ENCODE measurements at places on chromosomes 2 and 18.
A peak's percentile ranks its signal among the peaks of the same experiment; 100 is the strongest.

DNA sequence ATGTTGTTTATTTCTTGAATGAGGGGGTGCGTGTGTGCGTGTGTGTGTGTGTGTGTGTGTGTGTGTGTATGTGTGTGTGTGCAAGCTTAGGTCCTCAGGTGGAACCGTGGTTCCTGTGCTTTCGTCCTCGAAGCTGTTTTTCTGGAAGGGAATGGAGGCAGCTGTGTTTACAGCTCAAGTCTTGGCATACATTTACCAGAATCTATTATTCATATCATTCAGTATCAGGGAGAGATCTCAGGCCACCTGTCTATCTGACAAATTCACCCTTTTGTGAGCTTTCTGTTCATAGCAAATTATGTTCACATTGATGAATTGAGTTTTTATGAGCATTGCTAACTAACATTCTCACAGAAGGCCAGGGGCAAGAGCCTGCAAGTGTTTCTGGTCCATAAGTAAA is 550.4 kb downstream of the ARHGAP15 start:
- DNase-seq, result no peak

GRCh38 chr2:17495590-17495989 is 22.6 kb downstream of the RAD51AP2 start:
- no peak for DNase-seq

- no peak for DNase-seq
Observed at GRCh38 chr2:144801766-144802165, 281.8 kb upstream of the ZEB2 start.

- no peak for DNase-seq
Observed at GRCh38 chr2:160141419-160141818, 58.7 kb downstream of the ITGB6 start.

- DNase-seq, result no peak
Observed at GRCh38 chr2:181305301-181306123, 151.7 kb upstream of the ITGA4 start.

DNA sequence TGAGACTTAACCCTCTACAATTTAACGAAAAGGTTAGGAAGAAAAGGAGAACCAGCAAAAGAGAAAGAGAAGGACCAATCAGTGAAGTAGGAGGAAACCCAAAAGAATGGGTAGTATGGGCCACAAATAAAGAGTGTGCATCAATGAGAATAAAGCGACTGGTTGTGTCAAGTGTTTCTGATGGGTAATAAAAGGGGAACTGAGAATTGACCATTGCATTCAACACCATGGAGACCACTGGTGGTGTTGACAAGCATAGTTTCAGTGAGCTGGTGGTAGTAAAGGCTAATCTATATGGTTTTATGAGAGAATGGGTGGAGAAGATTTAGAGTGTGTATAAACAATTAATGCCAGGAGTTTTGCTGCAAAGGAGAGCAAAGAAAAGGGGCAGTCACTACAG is 75.4 kb downstream of the CSRNP3 start:
- DNase-seq, result no peak

DNA sequence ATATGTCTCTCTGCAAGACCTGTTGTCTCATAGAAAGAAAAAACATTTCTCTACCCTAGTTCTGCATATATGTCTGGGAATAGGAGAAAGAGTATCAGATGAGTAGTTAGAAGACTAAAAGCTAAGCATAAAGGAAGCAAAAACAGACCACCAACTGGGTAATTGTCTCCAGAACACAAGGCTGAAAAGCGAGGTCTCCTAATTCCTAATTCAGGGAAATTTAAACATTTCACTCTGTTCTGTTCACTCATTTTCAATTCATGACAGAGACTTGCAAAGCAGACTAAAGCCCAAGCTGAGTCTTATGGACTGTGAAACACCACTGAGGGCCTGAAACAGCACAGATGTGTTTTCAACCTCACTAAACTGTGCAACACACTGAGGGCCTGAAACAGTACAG is 224.4 kb upstream of the TMEM200C start:
- no peak for DNase-seq

DNA sequence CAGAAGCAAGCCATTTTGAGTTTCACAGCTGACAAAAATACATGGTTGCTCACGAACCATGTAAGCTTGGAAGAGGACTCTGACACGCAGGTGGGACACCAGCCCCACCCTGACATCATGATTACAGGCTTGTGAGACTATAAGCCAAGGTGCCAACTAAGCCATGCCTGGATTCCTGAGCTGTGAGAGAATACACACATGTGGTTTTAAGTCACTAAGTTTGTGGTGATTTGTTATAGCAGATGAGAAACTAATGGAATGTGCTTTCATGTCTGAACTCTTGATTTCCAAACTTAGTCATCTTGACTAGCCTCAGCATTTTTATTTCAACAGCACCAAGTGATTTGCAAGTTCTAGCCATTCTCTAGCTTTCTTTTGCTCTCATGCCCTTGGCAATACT is 676.1 kb upstream of the CELF4 start:
- no peak for DNase-seq

DNA sequence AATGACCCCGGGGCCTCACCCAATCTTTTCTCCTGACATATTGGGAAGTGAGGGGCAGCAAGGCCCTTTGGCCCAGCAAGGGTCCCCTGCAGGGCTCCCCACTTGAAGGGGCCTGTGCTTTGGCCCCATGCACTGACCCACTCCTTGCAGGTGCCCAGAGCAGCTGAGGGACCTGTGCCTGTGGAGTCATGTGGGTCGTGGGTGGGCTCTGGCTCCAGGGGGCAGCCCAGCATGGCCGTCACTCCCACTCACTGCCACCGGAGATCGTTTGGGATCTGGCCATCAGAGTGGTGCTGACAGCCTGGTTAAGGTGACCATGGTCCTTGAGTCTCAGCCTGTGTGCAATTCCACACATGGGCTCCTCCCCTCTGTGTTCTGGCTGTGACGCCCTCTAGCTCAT is 31.7 kb upstream of the APCDD1 start:
- DNase-seq, result no peak

- no peak for DNase-seq
Observed at GRCh38 chr18:58242968-58243367, 198.9 kb downstream of the NEDD4L start.

DNA sequence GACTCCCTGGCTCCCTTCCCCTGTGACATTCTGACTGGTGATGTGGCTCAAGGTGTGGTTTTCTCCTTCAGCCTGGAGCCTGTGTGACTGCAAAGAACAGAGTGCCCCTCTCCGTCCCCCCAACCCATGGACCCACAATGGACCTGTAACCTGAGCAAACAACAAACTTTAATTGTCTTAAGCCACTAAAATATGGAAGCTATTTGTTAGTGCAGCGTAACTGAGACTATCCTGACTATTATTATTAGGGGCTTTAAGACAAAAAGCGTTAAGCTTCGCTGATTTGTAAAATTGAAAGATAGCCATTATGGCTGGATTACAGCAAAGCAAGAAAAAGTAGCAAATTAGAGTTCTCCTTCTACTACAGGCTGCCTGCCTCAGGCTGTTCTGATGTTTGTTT is 426.9 kb downstream of the STK39 start:
- no peak for DNase-seq

DNA sequence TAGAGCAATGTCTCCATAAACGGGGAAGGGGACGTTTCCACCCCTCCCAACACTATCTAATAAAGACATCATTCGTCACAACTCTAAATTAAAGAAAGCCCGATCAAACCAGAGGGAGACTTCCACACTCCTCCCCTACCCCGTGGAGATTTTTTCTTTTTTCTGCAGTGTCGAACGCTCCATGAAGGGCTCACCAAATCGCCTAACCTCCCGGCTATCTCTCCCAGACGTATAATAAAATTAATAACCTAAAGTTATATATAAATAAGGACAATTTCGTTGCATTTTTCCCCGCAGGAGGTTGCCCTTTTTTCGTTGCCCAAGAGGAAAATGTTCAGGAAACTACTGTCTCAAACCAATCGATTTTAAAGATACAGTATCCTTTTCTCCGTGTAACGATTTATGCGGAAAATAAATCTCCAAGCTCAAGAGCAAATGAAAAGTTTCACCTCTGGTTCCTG is 2.4 kb downstream of the EVX2 start:
- no peak for DNase-seq

- no peak for DNase-seq
Observed at GRCh38 chr2:181621779-181622490, 35.0 kb downstream of the CERKL start.

DNA sequence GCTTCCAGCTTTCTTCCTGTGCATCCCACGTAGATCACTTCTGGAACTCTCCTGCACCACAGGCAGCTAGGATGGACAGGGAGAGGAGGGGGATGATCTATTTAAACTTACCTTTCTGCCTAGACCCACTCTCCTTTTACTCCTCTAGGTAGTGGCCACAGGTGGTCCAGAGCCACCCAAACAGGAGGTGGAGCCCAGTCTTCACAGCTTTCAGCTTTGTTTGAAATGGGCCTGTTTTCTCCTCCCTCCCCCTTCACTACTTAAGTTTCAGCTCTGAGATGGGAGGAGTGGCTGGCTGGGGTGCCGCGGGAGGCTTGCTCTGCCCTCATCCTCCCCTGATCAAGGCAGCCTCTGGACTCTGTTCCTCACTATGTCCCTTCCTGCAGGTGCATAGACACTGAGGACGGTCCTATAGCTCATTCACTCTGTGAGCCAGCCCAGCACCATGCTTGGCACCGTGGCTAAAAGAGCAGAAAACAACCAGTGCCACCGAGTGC is 12.6 kb upstream of the CELF4 start:
- DNase-seq, result no peak

GRCh38 chr2:158021226-158021625 is 80.5 kb upstream of the UPP2 start:
- no peak for DNase-seq

DNA sequence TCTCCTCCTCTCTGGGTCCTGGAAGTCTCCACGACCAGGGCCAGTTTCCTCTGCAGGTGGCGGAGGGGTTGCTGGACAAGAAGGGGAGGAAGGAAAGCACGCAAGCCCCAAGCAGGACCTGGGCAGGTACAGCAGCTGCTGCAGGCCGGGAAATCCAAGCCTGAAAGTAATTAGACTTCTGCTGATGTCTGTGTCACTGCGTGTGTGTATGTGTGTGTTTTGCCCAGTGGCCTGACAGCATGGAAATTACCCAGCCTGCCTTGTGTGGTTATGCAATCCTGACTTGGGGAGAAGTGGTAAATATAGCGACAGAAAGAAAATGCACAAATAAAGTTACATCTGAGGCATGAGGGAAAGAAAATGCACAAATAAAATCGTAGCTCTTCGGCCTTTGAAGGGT is 121.8 kb upstream of the ZBTB14 start:
- no peak for DNase-seq

- DNase-seq, result no peak
Observed at GRCh38 chr2:2222931-2223330, 108.1 kb downstream of the MYT1L start.

- DNase-seq, result no peak
Observed at GRCh38 chr2:234691968-234692955, 195.4 kb upstream of the ARL4C start.

GRCh38 chr2:1968209-1968987 is 224.1 kb upstream of the PXDN start:
- DNase-seq, result no peak

- DNase-seq, result no peak
Observed at GRCh38 chr2:42386682-42387081, 25.7 kb upstream of the COX7A2L start.

DNA sequence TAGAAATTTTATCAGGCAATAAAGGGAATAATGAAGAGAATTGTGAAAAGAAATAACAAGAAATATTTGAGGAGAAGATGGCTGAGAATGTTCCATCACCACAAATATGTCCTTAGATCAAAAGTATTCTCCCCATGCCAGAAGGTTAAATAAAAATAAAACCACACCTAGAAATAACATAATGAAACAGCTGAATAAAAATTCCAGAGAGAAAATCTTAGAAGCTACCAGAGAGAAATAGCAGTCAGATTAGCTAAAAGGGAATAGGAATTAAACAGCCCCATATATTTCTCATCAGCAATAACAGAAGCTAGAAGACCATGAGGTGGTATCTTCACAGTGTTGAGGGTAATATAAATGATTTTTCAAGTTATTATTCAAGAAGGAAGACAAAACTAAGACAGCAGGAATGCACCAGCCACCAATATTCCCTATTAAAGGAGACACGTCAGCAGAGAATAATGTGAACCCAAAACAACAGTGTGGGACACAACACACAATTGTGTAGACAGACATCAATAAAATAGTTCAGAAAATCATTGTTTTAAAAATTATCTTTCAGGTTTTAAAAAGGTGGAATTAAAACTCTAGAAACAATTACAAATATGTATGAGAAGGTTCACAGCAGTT is 82.0 kb upstream of the NEDD4L start:
- DNase-seq, result no peak

DNA sequence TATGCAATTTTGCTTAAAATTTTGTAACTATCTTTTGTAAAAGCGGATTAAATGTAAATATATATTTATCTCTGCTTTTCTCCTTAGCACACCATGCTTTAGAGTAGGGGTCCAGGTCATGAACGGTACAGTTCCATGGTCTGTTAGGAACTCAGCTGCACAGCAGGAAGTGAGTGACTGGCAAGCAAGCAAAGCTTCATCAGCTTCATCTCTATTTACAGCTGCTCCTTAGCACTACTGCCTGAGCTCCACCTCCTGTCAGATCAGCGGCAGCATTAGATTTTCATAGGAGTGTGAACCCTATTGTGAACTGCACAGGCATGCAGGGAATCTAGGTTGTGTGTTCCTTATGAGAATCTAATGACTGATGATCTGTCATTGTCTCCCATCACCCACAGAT is 959.0 kb upstream of the SLC39A10 start:
- DNase-seq, result no peak

DNA sequence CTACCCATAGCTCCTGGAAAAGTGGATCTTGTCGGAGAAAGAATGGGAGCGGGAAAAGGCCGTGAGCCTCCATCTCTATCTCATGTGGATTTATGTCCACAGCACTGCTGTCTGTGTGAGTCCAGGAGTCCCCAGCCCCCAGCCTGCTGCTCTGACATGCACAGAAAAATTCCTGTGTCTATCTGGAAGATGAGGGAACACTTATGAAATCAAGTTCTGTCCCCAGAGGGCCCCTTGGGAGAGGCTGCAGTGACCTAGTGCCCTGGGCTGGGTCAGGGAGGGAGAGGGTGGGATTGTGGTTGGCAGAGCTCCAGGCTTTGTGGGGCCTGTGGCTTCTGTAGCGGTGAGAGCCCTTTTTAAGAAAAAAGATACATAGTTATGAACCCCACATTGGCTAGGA is 37.6 kb downstream of the HJURP start:
- no peak for DNase-seq

- peak; percentile 39 for DNase-seq
Observed at GRCh38 chr18:75533950-75534349, 106.4 kb upstream of the SMIM21 start.
